ENCODE measurements at places on chromosomes 16 and 17.

DNA sequence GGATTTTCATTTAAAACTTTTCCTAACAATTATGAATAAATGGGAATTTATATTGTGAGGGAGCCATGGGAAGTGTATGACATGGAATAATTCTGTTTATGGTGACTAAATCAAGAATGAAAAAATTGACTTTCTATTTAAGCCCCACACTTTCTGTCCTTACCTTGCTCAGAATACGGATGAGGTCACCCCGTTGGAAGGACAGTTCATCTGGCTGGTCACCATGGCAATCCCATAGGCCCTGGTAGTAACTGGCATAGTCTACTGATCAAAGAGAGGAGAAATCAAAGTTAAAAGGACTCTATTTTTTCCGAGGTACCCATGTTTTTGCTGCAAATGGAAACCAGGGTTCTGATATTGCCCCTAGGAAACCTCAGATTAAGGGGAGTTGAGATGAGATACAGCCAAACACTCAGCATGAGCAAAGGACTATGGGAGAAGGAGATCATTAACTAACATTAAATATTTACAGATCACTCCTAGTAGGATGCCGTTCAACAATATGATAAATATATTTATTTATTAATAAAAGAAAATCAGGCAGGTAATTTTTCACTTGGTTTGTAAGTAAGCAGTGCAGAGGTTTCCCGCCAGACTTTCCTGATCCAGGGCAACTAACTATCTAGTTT lies 54.9 kb downstream of the SNX11 start:
- no peak for DNase-seq

DNA sequence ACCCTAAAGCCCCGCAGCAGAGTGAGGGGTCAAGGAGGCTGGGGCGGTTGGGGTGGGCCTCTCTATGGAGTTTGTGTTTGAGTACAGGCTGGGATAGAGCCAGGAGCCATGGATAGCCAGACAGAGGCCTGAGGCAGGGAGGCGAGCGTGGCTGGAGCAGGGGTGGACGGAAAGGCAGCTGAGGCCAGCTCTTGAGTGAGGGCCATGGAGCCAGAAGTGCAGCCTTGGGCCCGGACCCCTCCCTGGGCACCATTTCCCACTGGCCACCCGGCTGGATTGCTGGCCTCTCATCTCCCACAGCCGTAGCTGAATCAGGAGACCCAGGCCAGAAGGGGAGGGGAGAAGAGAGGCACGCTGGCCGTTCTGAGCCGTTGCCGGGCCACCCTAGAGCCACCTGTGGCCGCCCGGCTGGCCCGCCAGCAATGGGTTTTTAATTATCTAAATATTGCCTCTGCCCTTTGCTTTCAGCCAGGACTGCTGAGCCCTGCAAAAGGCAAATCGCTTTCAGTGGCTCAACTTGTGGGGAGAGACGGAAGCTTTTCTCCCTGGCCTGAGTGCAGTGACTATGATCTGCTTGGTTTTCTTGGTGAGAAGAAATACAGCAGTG lies 75.2 kb upstream of the GSE1 start:
- DNase-seq: no peak

DNA sequence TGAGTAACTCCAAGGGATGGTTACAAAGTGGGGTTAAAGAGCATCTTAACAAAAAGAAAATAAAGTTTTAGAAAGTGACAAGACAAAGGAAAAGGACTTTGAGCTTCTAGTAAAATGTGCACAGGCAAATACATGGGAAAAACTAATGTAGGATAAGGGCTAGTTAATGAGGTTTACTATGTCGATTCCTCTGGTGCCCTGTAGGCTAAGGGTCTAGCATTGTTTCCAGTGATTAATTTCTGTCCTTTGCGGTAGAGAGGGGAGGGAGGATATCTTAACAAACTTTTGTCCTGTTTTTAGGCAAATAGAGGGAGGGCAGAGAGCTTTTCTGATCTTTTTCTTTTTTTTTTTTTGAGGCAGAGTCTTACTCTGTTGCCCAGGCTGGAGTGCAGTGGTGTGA lies 96.6 kb upstream of the SIAH1 start:
- DNase-seq: no peak

- DNase-seq: no peak
Observed at GRCh38 chr16:22008215-22009059, 526 bp downstream of the MOSMO start.

GRCh38 chr16:2333772-2334379 lies 6.7 kb downstream of the ABCA3 start:
- DNase-seq: no peak

GRCh38 chr17:44593156-44593555 lies 35.9 kb downstream of the FZD2 start:
- no peak for DNase-seq

DNA sequence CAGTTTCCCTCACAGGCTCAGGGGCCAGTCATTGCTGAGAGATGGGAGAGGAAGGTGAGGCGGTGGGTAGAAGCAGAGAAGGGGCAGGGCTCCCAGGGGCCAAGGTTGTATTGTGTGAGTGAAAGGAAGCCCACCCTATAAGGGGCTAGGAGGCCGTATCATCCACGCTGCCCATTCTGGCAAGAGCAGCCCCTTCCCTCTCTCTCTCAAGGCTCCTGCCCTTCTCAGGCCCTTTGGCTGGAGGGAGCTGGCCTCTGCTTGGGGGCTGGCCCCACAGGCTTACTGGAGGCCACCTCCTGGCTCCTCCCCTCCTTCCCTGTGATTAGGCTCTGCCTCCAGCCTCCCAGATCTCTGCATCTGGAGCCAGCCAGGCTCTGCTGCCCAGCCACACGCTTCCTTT lies 7.6 kb downstream of the TBKBP1 start:
- DNase-seq: no peak

DNA sequence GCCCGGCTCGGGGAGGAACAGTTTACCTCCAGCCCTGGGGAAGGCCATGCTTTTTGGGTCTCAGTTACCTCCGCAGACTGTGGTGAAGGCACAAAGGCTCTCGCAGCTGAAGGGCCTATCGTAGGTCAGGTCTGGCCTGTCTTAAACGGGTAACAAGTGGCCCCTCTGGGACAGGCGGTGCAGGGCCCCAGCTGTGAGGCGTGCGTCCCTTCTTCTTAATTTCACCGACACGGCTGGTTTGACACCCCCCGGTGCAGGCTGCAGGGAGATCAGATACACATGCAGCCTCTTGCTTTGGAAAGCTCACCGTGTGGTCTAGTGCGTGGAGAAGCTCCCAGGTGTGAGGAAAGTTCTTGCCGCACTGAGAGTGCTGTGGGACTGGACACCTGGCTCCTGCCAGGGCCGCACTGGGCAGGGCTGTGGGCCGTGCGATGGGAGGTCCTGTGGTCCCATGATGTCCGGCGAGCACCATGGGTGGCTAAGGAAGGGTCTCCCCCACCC lies 162.4 kb downstream of the BANP start:
- no peak for DNase-seq

DNA sequence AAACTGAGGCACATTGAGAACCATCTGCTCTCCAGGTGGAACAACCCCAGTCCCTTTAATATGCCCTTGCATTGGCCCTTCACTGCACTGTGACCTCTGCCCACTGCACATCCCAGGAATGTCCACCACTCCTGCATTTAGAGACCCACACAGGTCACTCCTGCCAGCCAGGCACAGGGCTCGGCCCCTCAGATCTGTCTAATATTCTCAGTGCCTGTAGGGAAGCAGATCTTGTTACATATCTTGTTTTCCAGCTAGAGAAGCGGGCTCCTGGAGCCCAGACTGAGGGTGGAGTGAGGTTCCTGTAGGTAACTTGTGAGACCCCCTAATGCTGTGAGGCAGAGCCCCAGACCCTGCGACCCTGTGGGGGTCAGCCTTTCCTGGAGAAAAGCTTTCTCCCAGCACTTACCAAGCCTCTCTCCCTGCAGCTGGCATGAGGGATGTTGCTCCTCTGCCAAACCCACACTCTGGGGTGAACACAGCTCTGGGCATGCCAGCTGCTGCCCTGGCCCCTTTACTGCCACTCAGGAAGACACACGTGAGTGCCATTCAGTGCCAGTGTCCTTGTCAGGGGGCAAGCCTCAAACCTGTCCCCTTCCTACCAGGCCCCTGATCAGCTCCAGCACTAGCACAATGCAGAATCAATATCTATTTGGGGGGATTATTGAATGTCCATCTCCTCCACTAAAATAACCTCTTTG lies 40.3 kb upstream of the CRHR1 start:
- DNase-seq: no peak

- no peak for DNase-seq
Observed at GRCh38 chr16:80263181-80263823, 277.5 kb upstream of the DYNLRB2 start.

DNA sequence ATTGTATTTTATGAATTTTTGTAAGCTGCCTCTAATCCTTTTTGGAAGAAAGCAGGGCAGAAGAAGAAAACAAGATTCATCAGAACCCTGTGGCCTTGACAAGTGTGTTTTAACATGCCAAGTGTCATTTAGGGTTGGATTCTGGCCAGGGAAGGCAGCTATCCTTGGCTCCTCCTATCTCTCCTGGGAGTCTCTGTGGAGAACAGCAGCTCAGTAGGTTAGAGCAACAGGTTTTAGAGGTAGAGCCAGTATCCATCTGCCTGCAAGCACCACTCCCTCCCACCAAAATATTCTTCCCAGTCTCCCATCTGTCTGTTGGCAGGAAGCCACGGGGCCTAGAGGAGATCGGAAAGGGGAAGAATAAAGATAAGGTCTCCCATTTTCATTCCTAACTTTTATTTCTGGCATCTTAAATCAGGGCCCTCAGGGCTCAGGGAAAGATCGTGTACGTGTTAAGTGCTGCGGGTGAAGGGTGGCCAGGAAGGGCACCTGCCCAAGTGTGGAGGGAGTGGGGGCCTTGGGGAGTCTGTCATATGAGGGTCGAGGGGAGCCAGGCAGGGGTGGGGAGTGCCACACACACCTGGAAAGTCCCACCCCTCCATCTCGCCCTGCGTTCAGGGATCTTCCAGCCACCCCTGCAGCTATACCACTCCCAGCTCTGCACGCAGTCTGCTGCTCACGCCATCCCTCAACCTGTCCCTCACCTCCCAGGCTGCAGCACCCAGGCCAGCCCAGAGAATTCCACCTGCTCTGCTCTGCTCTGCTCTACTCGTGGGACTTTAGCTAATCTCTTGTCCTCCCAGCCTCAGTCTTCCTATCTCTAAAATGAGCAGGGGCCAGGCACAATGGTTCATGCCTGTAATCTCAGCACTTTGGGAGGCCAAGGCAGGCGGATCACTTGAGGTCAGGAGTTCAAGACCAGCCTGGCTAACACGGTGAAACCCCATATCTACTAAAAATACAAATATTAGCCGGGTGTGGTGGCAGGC lies 17.1 kb upstream of the CPSF4L start:
- no peak for DNase-seq

- no peak for DNase-seq
Observed at GRCh38 chr16:27267037-27267677, 1.4 kb downstream of the NSMCE1 start.

- no peak for DNase-seq
Observed at GRCh38 chr16:15611610-15612009, 31.3 kb downstream of the MARF1 start.

- no peak for DNase-seq
Observed at GRCh38 chr16:72174726-72175125, 2.8 kb upstream of the PMFBP1 start.

GRCh38 chr17:250487-251300 lies 69.2 kb upstream of the DOC2B start:
- DNase-seq: no peak

GRCh38 chr17:82870091-82870491 lies 30.3 kb upstream of the ZNF750 start:
- DNase-seq: no peak

GRCh38 chr17:63249256-63250004 lies 196.7 kb downstream of the CYB561 start:
- no peak for DNase-seq

DNA sequence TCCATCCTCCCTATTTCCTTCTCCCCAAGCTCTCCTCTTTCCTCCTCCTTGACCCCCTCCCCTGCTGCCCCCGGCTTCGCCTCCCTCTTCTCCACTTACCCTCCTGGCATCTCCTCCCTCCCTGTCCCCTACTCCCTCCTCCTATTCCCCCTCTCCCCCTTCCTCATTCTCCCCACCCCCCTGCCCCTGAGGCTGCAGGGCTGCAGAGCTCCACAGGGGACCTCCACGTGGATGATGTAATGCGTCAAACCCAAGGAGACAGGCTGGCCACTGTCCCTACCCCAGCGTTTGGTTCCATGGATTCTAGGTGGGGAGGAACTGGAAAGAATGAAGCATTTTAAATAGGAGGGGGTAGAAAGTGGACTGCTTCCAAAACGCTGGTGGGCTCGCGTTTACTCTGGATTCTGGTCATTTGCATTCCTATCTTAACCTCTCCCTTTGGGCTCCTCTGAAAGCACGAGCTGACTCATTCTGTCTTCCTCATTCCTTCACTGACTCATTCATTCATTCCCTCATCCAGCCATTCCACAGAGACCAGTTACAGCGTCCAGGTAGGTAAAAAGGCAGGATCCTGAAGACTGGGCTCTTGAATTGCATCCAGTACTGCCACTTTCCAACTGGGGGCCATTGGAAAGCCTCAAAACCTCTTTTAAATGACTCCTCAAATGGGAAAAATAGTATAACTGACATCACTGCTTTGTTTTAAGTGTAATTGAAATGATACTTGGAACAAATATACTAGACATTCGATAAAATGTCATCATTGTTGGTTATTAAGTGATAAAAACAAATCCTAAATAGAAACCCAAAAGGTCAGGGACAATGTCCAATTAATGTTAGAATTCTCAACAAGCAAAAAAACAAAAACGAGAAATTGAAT lies 943 bp upstream of the COTL1 start:
- DNase-seq: no peak

DNA sequence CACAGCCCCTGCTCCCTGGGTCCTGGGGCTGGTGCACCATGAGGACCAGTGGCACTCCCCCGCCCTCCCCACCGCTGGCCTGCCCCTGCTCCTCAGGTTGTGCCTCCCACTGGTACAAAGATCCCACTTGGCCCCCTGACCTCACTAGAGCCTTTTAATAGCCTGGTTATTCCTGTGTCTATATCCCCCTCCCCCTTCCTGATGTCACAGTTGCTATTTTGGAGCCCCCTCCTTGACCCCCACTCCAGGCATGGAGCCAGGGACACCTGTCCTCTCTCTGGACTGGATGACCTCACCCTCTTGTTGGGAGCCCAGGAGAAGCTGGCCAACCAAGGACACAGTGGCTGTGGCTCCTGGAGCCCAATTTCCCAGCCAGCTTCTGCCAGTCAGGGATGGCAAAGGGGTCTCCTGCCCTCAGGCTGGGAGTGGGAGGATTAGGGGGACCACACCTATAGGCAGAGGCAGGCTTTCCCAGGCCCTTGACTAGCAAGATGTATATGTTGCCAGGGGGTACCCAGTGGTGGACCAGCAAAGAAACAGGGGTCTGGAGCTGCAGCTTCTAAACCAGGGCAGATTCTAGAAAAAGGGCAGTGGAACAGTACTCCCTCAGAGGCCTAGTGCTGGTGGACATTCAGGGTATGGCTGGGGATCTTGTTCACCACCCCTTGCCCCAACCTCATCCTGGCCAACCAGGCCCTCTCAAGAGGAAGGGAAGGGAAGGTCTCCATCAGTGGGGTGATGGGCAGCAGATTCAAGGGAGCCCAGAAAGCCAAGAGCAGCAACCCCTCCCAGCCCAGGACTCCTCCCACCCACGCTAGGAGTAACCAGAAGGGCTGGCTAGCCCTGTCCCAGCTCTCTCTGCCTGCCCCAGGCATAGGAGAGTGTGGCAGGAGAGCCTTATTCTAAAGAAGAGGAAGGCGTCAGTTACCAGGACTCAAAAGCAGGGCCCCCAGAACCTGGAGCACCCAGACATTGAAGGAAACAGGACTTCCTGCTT lies 10.9 kb downstream of the HDAC5 start:
- no peak for DNase-seq

GRCh38 chr16:27778926-27779570 lies 229.1 kb downstream of the KATNIP start:
- DNase-seq: no peak

GRCh38 chr16:89361751-89362539 lies 128.4 kb downstream of the ANKRD11 start:
- DNase-seq: no peak
